Stimulated activated CD8-positive, alpha-beta memory T cell treated with anti-CD3 and anti-CD28 coated beads, Interleukin-15, amount 100 ng/mL, for 4 hours (primary cell): ENCODE measurements at places on chromosomes 3 and 15.

DNA sequence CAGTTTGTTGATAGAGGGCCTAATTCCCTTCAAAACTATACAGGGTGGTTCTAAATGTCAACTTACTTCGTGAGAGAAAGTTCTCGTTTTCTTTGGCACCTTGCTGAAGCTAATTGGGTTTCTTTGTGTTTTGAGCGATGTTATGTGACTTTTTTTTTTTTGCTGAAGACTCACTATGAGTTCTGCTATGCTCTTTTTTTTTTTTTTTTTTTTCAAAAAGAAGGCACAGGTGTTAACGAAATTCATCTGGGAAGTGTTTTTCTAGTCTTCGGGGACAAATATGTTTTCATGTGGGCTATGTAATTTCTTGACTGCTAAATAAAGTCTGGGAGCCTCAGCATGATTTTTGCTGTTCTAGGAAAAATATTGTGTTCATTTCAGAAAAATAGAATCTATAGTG, 81.5 kb downstream of the PEX5L start:
- no peak for DNase-seq

- no peak for DNase-seq
Measured at GRCh38 chr3:195849322-195850074, 37.8 kb upstream of the MUC4 start.

DNA sequence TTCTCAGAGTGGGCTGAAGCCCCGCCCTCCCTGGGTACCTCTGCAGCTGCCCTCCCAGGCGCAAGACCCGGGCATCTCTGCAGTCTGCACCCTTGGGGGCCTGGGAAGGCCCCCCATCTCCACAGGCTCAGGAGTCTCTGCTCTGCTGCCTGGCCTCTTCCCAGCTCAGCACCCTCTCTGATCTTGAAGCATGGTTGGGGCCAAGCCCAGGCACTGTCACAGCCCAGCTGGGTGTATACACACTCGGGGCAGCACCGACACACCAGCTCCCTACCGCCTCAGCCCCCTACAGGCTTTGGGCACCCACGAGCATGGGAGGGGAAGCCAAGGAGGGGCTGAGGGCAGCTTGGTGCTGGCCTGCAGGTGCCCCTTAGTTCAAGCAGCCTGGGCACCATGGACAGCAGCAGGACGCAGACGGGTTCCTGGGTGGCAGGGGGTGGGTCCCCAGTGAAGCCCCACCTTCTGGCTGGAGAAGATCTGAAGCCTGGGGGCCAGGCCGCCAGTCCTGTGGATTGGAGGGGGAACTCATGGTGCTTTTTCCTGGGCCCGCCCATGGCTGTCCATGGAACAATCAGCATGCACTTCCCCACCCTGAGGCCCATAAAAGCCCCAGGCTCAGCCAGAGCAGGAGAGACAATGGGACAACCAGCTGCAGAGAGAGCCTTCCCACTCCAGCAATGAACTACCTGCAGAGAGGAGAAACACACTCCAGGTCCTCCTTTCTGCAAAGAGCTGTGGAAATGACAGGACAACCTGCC, 170.6 kb downstream of the TJP1 start:
- no peak for DNase-seq

- DNase-seq = no peak
Measured at GRCh38 chr3:124428372-124429128, 301.7 kb upstream of the UMPS start.
